ENCODE measurements at places on chromosomes 2 and 18.

GRCh38 chr2:32058130-32058529 is 5.2 kb upstream of the SPAST start:
- DNase-seq, result no peak

DNA sequence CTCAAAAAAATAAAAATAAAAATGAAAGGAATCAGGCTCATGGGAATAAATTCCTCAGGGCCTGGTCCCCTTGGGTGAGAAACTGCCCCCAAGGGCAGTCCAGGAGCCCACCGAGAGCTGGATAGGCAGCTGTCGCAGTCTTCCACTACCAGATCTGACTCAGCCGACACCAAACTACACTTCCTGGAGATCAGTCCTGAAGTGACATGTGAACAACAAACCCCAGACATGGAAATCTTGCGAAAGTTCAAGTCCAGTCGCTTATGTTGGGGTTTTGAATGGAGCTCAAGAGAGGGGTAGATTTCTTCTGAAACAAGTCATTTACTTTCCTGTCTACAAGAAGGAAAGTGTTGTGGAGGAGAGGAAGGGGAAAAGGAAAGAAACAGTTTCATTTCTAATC is 12.9 kb downstream of the ADCY3 start:
- no peak for DNase-seq

DNA sequence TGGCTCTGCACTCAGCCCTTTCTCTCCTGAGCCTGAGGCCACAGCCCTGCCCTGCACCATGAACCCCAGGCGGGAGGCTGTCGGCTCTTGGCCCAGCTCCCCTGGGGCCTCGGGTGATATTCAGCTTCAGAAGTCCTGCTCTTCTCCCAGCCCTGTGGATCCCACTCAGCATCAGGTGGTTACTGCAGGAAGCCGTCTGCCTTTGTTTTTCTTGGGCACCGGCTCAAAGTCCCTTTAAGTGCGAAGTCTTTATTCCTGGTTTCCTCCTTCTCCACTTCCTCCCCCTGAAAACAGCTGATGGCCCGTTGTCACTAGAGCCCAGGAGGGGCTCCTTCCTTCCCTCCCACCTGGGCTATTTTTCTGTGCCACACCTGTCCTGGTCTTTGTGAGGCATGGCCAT is 161.5 kb upstream of the BCL2L11 start:
- DNase-seq, result no peak

- DNase-seq, result no peak
Measured at GRCh38 chr18:13606604-13607254, 119.6 kb downstream of the FAM210A start.

GRCh38 chr18:74665346-74665745 is 67.7 kb downstream of the ZNF407 start:
- DNase-seq, result no peak

GRCh38 chr2:101706819-101707177 is 9.3 kb downstream of the MAP4K4 start:
- DNase-seq, result no peak

- DNase-seq, result no peak
Measured at GRCh38 chr2:52918551-52918950, 849.1 kb upstream of the CHAC2 start.

- DNase-seq, result no peak
Measured at GRCh38 chr2:24877646-24878045, 42.4 kb downstream of the ADCY3 start.

GRCh38 chr2:217943446-217944321 is 59.1 kb downstream of the TNS1 start:
- no peak for DNase-seq

DNA sequence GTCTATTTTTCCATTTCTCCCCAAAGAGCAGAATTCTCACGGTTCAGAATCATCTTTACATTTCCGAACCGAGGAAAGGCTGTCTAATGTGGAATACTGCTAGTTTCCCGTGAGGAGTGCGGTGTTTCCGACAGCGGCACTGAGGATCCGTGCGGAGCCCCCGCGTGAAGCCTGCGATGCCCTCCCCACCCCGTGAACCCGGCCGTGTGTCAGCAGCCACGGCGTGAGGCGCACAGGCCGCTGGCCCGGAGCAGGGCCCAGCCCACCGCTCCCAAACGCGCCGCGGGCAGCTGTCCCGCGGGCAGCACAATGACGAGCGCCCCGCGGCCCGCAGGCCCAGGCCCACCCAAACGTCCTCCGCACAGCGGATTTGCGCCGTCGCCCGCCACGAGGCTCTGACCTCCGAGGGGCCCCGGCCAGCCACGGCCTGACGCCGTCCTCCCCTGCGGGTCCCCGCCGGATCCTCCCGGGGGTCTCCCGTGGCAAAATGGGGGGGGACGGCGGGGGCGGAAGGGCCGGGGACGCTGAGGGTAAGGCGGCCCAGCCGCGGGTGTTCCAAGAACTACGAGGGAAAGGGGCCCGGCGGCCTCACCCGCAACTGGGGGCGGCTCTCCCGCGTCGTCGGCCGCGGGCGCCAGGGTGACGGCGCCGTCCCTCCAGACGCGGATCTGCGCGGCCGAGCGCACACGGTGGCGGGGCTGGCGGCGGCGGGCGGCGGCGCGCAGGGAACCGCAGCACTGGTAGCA is 796 bp downstream of the SPIRE1 start:
- no peak for DNase-seq

DNA sequence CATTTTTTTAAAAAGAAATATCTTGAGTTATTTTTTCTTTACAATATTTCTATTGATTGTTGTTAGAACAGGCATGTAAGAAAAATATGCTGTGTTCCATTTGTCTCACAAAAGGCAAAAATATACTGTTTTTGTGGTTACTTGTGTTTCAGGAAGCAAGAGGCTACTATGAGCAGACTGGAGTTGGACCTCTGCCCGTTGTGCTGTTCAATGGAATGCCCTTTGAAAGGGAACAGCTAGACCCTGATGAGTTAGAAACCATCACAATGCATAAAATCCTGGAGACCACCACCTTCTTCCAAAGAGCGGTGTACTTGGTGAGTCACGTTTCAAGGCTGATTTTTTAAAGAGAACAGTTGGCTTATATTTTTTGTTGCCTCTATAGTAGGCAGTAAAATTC is 54.7 kb downstream of the UGGT1 start:
- DNase-seq, result no peak

- no peak for DNase-seq
Measured at GRCh38 chr18:48274301-48274700, 134.9 kb downstream of the ZBTB7C start.

DNA sequence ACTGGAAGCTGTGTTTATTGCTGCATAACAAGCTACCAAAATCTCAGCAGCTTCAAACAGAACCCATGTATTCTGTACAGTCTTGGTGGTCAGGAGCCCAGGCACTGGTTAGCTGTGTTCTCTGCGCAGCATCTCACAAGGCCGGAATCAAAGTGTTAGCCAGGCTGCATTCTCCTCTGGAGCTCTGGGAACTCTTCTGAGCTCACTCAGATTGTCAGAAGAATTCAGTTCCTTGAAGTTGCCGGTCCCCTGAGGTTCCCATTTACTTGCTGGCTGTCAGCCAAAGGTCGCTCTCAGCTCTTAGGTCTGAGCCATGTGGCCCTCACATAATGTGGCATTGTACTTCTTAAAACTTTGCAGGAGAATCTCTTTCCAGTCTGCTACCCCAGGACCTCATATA is 123.6 kb upstream of the SMIM21 start:
- DNase-seq, result peak; percentile 38

DNA sequence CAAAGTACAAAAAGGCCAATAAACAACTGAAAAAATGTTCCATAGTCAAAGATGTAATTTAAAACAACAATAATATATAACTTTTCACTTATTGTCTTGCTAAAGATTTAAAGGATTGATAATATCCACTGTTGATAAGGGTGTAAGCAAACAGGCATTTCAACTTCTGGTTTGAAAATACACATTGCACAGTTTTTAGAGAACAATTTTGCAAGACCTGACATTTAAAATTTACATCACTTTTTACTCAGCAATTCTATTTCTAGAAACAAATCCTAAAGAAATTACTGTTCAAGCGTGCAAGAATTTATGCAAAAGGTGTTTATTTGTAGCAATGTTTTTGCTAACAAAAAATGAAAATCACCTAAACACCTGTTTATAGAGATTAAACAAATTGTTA is 120.4 kb downstream of the TDRD15 start:
- no peak for DNase-seq

- DNase-seq, result no peak
Measured at GRCh38 chr2:49070716-49071115, 83.6 kb downstream of the FSHR start.

- DNase-seq, result no peak
Measured at GRCh38 chr2:235098736-235099494, 147.1 kb downstream of the SH3BP4 start.

DNA sequence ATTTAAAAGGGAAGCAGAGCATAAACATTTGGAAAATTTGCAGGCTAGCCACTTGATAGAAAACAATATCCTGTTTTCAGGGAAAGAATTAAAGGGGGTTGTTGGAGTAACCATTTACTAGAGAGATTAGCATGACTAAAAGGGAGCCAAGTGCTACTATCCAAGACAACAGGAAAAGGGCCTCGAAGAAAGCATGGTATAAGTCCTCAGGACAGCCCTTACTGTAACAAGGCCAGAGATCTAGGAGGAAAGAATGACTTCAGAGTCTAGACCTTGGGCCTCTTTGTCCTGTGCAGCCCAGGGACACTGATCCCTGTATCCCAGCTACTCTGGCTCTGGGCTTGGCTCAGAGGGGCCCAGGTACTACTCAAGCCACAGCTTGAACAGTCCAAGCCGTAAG is 16.6 kb downstream of the TPO start:
- DNase-seq, result no peak

GRCh38 chr18:42281851-42282250 is 326.8 kb downstream of the PIK3C3 start:
- no peak for DNase-seq

DNA sequence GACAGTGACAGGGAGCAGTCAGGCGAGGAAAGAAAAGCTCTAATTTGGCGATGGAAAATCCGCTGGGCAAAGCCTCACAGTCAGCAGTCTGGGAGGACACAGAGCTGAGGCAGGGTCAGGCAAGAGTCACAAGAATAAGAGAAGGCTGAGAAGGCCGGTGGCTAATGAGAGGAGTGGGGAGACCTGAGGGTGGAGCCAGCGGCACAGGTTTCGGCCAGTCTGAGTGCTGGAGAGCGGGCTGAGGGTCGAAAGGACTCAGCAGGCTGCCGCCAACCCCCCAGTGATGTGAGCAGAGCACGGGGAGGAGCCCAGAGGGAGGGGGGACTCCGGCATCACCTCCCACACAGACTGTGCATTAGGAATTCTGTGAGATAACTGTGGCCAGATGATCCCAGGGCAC is 500.6 kb upstream of the MYT1L start:
- no peak for DNase-seq

DNA sequence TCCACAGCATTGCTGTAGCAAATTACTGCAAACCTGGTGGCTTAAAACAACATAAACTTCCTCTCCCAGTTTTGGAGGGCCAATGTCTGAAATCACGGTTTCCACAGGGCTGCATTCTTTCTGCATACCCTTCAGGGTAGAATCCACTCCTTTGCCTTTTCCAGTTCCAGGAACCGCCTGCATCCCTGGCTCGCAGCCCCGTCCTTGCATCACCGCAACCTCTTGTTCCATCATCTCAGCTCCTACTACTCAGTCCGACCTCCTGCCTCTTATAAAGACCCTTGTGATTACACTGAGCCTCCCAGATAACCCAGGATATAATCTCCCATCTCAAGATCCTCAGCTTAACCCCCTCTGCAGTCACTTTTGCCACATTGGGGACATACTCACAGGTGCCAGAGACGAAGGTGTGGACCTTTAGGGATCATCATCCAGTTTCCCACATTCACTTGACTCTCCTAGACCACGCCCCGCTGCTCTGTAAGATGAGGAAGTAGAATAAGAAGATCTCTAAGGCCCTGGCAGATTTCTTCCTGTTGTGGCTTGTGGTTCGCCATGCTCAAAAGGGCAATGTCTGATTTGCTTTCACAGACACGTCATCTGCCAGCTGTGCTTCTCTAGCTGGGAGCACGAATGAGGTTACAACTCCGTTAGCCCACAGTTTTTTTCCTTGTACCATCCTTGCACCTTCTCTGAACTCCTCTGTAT is 103.6 kb upstream of the AGAP1 start:
- DNase-seq, result peak; percentile 72

- DNase-seq, result no peak
Measured at GRCh38 chr2:8028981-8029380, 652.9 kb upstream of the ID2 start.

DNA sequence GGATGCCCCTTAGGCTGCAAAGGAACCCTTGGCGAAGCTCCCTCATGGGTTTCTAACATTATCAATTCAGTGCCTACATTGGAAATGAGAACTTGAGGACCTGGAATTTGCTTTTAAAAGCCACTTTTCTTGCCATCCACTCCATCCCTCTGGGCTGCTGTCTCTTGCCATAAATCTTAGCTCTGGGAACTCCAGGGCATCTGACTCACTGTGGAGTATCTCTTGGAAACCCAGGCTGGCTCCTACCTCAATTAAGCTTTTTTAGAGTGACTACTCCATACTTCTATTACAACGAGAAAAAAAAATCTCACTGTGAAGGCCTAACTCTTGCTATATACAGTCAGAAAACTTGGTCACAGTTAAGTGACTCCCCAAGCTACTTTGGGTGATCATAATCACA is 227.2 kb upstream of the SETBP1 start:
- DNase-seq, result no peak

- DNase-seq, result no peak
Measured at GRCh38 chr2:177165721-177166711, 46.6 kb upstream of the HNRNPA3 start.

DNA sequence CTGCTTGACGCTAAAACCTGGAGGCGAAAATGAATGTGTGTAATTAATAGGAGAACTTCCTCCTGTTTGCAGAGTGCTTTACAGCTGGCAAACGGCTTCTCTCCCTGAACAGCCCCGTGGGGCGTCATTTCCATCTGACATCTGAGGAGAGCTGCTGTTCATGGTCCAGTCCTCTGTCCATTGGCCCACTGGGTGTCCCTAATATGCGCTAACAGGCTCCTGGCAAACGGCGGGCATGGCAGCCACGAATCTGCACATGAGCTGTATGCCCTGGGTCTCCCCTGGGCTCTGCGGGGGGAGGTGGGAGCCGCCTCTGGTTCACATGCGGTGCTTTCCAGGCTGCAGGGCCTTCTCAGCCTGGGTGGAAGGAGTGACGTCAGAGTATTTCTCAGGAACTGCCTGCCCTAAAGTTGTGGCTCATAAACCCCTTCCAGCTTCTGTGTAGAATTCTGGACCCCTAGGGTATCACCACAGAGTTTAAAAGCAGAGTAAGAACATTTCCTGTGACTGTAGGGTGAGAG is 73.2 kb downstream of the LRRFIP1 start:
- peak; percentile 72 for DNase-seq

DNA sequence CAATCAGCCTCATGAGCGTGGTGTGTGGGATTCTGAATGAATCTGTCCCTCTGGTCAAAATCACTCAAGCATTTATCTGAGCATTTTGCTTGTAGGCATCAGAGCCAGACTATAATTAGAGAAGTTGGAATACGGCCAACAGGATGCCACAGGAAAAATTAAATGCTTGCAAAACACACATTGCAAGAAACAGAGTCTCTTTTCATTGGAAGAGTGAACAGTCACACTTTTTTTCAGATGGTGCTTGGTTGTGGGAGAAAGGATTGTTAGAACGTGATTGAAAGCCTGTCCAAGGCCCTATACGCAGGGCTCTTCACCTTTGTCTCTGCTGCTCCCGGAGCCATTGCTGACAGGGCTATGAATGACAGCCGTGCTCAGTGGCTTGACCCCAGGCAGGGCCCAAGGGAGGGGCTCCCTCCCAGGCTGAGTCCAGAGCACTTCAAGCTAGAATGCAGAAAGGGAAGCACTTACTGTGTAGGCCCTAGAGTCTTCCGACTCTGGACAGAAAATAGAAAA is 59.8 kb downstream of the SNTG2 start:
- DNase-seq, result no peak

- DNase-seq, result no peak
Measured at GRCh38 chr18:685438-685837, 27.0 kb downstream of the ENOSF1 start.

GRCh38 chr2:109648041-109648527 is 33.9 kb downstream of the SOWAHC start:
- DNase-seq, result no peak
